ENCODE measurements at places on chromosomes 6 and 20. TPM values are rescaled to one million over a fixed set of nuclear protein-coding genes. Genes with fewer than 3 reads are reported as not detected.

ADNP gene
- 34.4 TPM for total RNA-seq

FNDC1 gene
- not detected for total RNA-seq

KCNQ2 gene
- not detected for total RNA-seq

MAP7 gene
- total RNA-seq, result 0.30 TPM

SEC63 gene
- total RNA-seq, result 38.3 TPM

TRIM10 gene
- total RNA-seq, result not detected

FAM209B gene
- not detected for total RNA-seq

PSORS1C2 gene
- not detected for total RNA-seq

NHLRC1 gene
- total RNA-seq, result 2.1 TPM

HSPA12B gene
- not detected for total RNA-seq

DEFB116 gene
- not detected for total RNA-seq

PGC gene
- total RNA-seq, result not detected

HAO1 gene
- total RNA-seq, result not detected

PRRT1 gene
- total RNA-seq, result 0.09 TPM

MACROD2 gene
- 1.8 TPM for total RNA-seq

TMEM63B gene
- total RNA-seq, result 56.4 TPM

SLC25A27 gene
- total RNA-seq, result 2.4 TPM

MYH7B gene
- not detected for total RNA-seq

ZNF334 gene
- 2.7 TPM for total RNA-seq

CST2 gene
- total RNA-seq, result not detected

DXO gene
- 11.0 TPM for total RNA-seq

THEMIS gene
- total RNA-seq, result not detected

WFDC10B gene
- total RNA-seq, result not detected

RAET1L gene
- total RNA-seq, result not detected

MTFR2 gene
- 0.30 TPM for total RNA-seq

GRM1 gene
- not detected for total RNA-seq

ME1 gene
- 48.9 TPM for total RNA-seq

IRF4 gene
- total RNA-seq, result not detected

ZBTB46 gene
- total RNA-seq, result 0.59 TPM

ZSCAN23 gene
- 7.4 TPM for total RNA-seq

IL17F gene
- not detected for total RNA-seq

NKX2-4 gene
- total RNA-seq, result not detected

FRK gene
- 0.09 TPM for total RNA-seq
